T-helper 9 cell (primary cell): ENCODE measurements at places on chromosomes 1 and 21.
A peak's percentile ranks its signal among the peaks of the same experiment; 100 is the strongest.

GRCh38 chr1:57957576-57957975 lies 533.7 kb upstream of the DAB1 start:
- DNase-seq = no peak

DNA sequence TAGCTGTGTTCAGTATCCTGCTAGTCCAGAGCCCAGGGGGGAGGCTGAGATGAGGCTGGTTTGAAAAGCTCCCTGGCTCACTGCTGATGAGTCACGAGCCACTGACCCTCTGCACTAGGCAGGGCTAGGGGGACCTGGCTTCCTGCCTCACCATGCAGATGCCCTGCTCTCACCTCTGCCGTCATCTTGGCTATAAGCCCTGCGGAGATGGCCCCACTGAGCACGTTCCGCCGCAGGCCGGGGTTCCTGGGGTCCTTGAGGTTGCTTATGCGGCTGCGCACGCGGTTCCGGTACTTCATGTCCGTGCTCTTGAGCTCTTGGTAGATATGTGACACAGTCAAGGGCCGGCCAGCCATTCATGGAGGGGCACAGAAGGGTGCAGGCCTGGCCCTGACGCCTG lies 24.1 kb upstream of the ZNF436 start:
- DNase-seq = no peak

GRCh38 chr1:246068619-246069509 lies 438.2 kb downstream of the SMYD3 start:
- DNase-seq = no peak

- DNase-seq = peak; percentile 71
Observed at GRCh38 chr1:25562101-25562927, 18.9 kb downstream of the LDLRAP1 start.

DNA sequence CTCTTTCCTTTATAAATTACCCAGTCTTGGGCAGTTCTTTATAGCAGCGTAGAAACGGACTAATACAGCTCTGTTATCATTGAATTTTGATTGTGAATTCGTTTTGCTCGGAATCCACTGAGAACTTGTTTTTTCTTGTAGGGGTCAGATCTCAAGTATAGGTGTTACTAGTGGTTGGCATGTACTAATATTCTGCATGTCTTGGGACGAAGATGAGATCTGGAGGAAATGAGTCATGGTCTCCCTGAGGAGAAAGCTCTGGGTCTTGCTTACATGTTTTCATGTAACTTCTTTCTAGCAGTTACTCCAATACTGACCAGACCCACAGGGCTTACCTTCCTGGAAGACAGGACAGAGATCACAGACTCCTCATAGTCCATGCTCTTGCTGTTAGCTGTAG lies 30.3 kb downstream of the ZSCAN20 start:
- no peak for DNase-seq
